ENCODE measurements at places on chromosomes 3 and 15.

GRCh38 chr15:40272485-40273056 is 10.3 kb downstream of the ANKRD63 start:
- DNase-seq, result no peak

- DNase-seq, result no peak
These were observed 277 bp downstream of the SIAH2 start for GRCh38 chr3:150762662-150763121.

- no peak for DNase-seq
These were observed 98.1 kb upstream of the SNRPN start for GRCh38 chr15:24856397-24857390.

GRCh38 chr15:67863442-67863987 is 23.7 kb upstream of the RNU6-1 start:
- peak; percentile 74 for DNase-seq

- DNase-seq, result no peak
These were observed 24.7 kb downstream of the ARHGAP31 start for GRCh38 chr3:119318876-119319275.

- no peak for DNase-seq
These were observed 52.3 kb downstream of the CCNL1 start for GRCh38 chr3:157107644-157108133.

DNA sequence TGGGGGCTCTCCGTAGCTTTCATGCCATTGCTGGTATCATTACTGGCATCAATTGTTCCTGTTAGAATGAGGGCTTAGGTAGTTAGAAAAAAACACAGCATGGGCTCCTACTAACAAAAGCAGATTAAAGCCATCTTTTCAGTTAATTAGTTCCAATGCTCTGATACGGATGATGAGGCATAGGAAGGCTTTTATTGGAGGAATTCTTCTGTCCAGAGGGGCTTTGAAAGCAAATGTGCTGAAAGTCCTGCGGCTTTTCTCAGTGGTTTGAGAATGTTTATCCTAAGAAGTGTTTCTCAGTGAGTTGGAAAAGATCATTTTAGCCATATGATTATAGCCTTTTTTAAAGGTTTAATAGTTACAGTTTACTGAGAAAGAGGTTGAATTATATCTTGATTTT is 198.5 kb downstream of the THSD4 start:
- DNase-seq, result no peak

GRCh38 chr3:103512595-103512994 is 1077.8 kb downstream of the ZPLD1 start:
- no peak for DNase-seq

DNA sequence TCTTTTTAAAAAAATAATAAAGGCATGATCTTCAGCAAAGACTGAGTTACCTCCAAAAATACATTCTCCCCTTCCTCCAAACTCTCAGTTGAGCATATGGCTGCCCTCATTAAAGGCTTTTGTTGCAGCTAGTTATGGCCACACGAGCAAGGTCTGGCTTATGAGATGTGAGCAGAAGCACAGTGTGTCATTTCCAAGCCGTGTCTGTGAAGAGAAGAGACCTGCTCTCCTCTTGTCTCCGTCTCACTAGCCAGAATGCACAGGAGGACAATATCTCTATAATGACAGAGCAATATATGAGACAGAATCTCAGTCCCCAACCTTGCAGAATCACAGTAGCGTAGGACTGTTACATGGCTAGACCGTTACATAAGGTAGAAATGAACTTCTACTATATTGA is 152.3 kb downstream of the MAGI1 start:
- DNase-seq, result no peak

DNA sequence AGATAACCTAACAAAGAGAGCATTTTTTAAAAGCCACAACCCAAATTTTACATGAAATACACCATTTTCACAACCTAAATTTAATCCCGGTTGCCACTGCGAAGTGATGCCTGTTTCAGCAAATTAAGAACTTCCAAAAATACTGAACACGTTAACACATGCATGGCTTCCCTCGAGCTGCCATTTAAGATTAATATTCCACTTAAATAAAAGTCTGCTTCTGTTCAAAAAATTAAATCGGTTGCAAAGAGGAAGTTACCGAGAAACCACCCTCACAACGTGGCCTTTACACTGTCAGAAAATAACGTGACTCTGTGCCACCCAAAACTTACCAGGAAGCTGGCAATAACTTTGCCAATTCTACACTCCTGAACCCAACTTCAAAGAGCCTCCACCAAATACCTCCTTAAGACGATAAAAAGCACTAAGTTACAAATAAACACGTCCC is 1.2 kb downstream of the TBL1XR1 start:
- no peak for DNase-seq

- no peak for DNase-seq
These were observed 163.1 kb downstream of the FMN1 start for GRCh38 chr15:33031324-33031821.

- DNase-seq, result no peak
These were observed 700 bp upstream of the EDEM1 start for GRCh38 chr3:5186858-5187155.

DNA sequence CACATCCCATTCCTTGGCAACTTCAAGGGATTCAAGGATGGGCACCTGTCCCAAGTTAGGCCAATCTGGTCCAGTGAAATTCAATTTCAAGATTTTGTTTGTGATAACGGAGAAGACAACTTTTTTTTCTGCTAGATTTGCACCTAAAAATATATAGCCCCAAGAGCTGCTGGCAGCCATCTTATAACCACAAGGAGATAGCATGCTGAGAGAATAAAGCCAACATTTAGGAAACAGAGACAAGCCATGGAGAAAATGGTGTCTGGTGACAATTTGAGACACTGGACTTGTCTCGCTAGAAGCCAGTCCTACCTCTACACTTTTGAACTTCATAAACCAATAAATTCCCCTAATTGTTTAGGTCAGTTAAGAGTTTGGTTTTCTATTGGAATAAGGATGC is 5.4 kb downstream of the PARL start:
- DNase-seq, result no peak

GRCh38 chr15:96058103-96058851 is 272.2 kb upstream of the NR2F2 start:
- no peak for DNase-seq

DNA sequence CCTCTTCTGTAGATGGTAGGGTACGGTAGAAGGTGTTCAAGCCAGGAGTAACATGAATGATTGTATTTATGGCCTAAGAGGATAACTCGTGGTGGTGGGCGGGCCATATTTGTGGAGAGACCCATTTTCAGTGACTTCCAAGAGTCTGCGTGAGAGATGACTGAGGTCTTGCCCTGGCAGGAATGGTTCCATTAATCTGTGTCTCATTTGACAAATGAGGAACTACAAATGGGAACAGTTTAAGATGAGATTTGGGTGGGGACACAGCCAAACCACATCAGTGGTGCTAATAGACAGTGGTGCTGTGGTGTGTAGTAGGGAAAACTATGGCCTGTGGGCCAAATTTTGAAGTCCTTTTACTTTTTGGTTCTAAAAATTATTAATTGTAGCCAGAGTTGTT is 47.1 kb downstream of the FLNB start:
- no peak for DNase-seq

GRCh38 chr3:53913401-53913800 is 21.7 kb upstream of the SELENOK start:
- DNase-seq, result no peak

DNA sequence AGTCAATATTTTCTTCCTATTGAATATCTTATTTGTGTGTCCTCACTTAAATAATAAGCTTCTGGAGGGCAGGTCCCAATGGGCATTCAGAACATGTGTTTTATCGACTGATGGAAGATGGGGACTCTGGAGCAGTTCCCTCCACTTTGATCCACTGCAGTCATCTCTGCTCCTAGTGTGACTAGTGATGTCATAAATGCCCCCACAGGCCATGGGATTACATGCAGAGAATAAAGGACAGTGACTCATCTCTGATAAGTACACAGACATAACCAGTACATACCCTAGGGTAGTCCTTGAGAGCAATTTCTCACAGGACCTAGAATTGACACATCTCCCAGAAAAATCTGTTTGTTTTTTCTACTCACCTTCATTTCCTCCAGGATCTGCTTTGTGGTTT is 49.4 kb upstream of the FMN1 start:
- no peak for DNase-seq

DNA sequence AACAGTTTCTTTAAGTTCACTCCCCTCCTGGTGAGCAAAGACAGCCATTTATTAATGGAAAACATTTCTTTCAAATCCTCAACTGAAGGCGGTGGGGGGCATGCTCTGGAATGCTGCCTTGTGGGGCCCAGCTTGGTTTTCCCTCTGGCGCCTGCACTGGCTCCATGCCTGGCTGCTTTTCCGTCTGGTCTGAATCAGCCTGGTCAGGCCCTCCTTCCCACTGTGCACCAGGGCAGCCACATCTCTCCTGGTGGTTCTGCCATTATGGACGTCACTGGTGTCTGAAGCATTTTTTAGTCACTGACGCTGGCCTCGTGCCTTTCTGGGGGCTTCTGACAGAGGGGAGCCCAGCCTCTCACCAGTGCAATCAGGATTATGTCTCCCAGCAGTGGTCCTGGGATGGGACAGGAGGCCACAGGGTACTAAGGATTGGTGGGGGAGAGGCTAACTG is 57.6 kb upstream of the APEH start:
- no peak for DNase-seq

DNA sequence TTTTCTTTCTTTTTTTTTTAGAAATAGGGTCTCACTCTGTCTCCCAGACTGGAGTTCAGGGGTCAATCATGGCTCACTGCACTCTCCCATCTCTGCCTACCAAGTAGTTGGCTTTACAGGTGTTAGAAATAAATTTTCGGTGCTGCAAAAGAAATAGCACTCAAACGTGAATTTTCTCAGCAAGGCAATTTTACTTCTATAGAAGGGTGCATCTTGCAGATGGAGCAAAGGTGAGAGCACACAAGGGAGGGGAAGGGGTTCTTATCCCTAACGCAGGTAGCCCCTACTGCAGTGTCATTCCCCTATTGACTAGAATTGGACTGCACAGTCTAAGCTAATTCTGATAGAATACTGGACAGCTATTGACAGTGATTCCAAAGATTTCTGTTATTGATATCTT is 6.8 kb upstream of the FBLN2 start:
- DNase-seq, result no peak

GRCh38 chr3:17749281-17749680 is 6.8 kb upstream of the TBC1D5 start:
- no peak for DNase-seq

- DNase-seq, result no peak
These were observed 87.0 kb upstream of the PPP2R3A start for GRCh38 chr3:135878501-135878900.

DNA sequence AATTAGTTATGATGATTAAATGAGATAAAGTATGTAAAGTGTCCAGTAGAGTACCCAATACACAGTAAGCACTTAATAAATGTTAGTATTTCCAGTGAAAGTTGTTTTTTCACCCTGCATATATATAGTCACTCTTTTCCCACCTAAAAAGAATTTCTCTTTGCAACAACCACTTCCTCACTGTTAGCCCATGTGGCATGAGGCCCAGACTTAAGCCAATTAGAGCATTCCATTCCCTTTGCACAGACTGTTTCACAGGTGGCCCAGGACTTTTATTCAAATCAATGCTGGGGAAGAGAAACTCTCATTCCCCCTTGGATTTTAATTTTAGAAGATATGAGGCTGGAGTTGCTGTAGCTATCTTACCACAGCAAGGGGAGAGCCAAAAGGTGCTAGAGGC is 3.7 kb downstream of the IFT80 start:
- DNase-seq, result no peak

DNA sequence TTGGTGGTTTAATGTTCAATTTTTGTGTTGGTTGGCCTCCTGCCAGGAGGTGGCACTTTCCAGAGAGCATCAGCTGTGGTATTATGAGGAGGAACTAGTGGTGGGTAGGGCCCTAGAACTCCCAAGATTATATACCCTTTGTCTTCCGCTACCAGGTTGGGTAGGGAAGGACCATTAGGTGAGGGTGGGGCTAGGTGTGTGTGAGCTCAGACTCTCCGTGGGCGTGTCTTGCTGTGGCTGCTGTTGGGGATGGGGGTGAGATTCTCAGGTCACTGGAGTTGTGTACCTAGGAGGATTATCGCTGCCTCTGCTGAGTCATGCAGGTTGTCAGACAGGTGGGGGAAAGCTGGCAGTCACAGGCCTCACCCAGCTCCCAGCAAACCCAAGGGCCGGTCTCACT is 187.1 kb downstream of the DPH6 start:
- no peak for DNase-seq

DNA sequence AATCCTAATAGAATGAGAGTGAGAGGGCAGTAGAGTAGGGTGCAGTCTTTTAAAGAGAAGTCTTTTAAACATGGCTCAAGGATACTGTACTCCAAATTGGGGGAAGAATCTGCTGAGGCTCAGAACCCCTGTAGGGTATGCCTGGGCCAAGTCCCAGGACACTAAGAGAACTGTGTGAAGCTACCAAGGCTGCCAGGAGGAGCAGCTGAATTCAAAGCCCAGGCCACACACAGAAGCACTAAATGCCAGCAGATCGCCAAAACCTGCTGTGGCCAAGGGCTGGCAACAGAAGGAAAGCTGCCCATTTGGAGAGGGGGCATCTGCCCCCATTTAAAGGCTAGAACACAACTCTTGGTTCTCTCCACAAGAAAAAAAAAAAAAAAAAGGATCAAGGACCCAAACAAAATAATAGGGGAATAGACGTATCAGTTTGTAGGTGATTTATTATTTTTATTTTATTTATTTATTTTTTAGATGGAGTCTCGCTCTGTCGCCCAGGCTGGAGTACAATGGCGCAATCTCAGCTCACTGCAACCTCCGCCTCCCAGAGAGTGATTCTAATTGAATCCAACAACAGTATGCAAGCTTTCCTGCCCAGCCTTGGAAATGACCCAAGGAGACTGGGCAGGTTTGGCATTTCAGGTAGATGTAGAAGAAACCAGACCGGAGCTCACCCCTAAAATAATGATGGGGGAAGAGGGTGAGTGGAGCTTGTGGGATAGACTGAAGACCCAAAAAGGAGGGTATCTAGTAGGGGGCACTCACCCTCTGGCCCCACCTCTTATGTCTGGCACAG is 279.0 kb upstream of the WNT5A start:
- DNase-seq, result no peak

- no peak for DNase-seq
These were observed 40.2 kb downstream of the TNFAIP8L3 start for GRCh38 chr15:51054535-51054934.

- no peak for DNase-seq
These were observed 101.0 kb upstream of the CPNE4 start for GRCh38 chr3:132135628-132136333.

- no peak for DNase-seq
These were observed 13.1 kb upstream of the AHSG start for GRCh38 chr3:186599785-186600166.

- no peak for DNase-seq
These were observed 32.4 kb downstream of the PEAK1 start for GRCh38 chr15:77387365-77388105.

DNA sequence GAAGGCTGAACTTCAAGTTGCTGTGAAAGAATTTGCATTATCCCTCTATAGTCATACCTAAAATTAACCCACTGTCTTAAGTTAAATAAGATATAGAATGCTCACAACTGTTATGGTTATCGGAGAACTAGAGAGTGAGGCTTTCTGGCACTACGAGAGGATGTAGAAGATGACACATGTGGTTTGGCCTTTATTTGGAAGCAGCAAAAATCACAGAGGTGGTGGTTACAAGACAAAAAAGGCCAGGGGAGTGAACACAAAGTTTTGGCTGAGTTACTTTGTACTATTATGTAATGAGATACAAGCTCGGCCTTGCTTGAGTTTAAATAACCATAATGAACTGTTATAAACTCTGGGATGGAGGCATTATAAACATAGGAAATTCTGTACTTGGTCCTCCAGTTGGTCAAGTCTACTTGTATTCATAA is 78.3 kb upstream of the ICE2 start:
- DNase-seq, result no peak
